ENCODE measurements at places on chromosomes 7 and 10. TPM values are rescaled to one million over a fixed set of nuclear protein-coding genes. Genes with fewer than 3 reads are reported as not detected.

Gene HOXA7
- 4.8 TPM for polyA plus RNA-seq

Gene EPDR1
- 109 TPM for polyA plus RNA-seq

Gene ITIH2
- polyA plus RNA-seq, result 0.31 TPM

Gene WBP1L
- 20.7 TPM for polyA plus RNA-seq

Gene NEUROD6
- polyA plus RNA-seq, result not detected

Gene CYP3A5
- polyA plus RNA-seq, result 2.3 TPM

- DNase-seq, result no peak
These were observed 291.5 kb upstream of the ZNF32 start for GRCh38 chr10:43939939-43940820.

- peak; percentile 20 for DNase-seq
These were observed 214.4 kb upstream of the GPR26 start for GRCh38 chr10:123451618-123452245.

DNA sequence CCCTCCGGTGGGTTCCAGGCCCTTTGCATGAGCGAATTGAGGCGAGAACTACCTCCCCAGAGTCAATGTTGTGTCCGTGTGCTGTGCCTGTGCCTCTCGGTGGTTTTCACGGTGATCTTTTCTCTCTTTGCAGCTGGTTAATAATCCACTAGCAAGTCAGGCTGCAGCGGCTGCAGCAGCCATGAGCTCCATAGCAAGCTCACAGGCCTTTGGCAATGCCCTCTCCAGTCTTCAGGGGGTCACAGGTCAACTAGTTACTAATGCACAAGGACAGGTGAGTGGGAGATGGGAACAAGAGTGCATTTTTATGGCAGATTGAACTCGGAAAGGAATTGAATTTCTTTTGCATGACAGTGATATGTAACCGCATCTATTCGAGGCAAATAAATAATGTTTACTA, 159.7 kb upstream of the YAE1 start:
- no peak for DNase-seq

DNA sequence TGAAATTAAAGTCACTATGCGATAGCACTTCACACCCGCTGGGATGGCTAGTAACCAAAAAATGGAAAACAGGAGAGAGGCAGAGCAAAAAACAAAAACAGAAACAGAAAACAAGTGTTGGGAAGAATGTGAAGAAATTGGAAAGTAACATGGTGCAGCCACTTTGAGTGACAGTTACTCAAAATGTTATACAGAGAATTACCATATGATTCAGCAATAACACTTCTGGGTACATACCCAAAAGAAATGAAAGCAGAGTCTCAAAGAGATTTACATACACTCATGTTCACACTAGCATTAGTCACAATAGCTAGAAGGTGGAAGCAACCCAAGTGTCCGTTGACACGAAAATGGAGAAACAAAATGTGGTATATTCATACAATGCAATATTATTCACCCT, 88.6 kb upstream of the KCNIP2 start:
- no peak for DNase-seq

DNA sequence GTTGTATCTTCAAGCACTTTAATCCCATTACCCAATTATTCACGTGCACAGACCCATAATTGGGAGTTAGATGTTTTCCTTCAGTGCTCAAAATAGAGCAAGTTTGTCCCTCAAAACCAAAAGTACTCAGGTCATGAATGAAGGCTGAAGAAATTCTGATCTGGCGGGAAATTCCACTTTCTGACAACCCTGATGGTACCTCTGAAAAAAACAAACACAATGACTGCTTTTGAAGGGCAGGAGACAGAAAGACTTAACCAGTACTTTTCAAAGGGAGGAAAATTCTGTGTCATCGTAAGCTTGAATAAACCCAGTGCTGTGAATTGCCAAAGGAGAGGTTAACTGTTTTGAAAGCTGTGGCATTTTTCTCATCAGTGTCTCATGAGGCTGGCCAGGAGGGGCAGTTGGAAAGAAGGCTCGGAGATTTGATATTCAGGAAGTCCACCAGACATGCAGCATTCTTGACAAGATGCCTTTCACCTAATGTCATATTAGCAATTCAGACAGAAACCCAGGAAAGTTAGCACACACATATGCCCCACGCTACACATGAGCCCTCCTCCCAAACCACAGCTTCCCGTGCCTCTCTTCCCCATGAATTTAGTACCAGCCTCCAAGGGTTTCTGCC, 347.0 kb downstream of the KCNMA1 start:
- DNase-seq, result peak; percentile 25

GRCh38 chr7:119270045-119270464, 1002.9 kb upstream of the KCND2 start:
- DNase-seq, result peak; percentile 71

DNA sequence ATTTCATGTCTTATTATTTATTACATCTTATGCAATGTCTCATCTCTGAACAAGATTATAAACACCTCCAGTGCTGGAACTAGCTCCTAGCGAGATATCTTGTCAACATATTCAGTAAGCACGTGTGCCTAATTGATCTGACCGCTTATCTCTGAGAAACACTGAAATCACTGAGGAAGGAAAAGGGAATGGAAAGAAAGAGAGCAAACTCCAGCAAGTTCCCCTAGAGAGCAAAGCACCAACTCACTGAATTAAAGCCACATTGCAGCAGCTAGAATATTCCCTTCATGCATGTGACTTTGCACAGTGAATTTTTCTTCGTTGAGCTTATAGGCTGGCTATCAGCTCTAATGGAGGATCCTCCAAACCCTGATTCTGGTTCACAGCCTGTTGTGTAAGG, 177.1 kb upstream of the FRMD4A start:
- DNase-seq, result no peak

Gene BLNK
- polyA plus RNA-seq, result not detected

Gene CPSF4
- polyA plus RNA-seq, result 39.1 TPM

GRCh38 chr10:77926566-77927401, at the start of gene DLG5:
Gene DLG5, minus strand, starts transcription at chr10:77926755. Its CDS starts 235 bp downstream, at chr10:77926520.
- peak; percentile 55 for DNase-seq

Gene LIPF
- polyA plus RNA-seq, result not detected

Gene UFSP1
- polyA plus RNA-seq, result 7.1 TPM

GRCh38 chr10:73843261-73843660, 31.1 kb downstream of the CAMK2G start:
- DNase-seq, result no peak

- no peak for DNase-seq
These were observed 1.7 kb upstream of the CCM2 start for GRCh38 chr7:44998153-44998871.

DNA sequence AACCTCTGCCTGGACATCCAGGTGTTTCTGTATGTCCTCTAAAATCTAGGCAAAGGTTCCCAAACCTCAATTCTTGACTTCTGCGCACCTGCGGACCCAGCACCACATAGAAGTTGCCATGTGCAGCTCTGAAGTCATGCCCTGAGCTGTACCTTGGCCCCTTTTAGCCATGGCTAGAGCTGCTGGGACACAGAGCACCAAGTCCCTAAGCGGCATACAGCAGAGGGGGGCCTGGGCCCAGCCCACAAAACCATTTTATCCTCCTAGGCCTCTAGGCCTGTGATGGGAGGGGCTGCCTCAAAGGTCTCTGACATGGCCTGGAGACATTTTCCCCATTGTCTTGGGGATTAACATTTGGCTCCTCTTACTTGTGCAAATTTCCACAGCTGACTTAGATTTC, 14.6 kb downstream of the TMEM243 start:
- DNase-seq, result peak; percentile 11

GRCh38 chr10:116053910-116054309, 219.1 kb downstream of the GFRA1 start:
- no peak for DNase-seq

Gene UNCX
- polyA plus RNA-seq, result not detected

Gene PPP3CB
- 22.2 TPM for polyA plus RNA-seq

GRCh38 chr7:30556840-30557239, 37.8 kb upstream of the GARS1 start:
- DNase-seq, result no peak

GRCh38 chr10:78742730-78743615, 325.8 kb upstream of the ZMIZ1 start:
- no peak for DNase-seq

DNA sequence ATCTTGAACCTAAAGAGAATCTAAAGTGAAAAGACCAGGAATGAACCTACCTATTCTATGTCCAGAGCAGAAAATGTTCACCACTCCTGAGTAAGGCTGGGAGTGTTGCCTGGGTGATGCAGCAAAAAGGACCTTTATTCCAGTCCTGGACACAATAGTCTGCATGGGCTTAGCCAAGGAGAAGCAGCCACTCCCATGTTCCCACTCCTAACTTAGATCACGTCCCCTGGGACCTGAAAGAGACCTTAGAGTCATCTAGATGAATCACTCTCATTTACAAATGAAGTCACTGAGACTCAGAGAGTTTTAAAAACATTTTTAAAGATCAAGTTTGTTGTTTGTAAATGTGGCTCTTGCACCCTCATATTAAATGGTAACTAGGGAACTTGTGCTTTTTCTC, 763.4 kb downstream of the KCNMA1 start:
- DNase-seq, result no peak

- DNase-seq, result no peak
These were observed 102.0 kb upstream of the DKK1 start for GRCh38 chr10:52212062-52212461.

- DNase-seq, result no peak
These were observed 8.5 kb upstream of the SFR1 start for GRCh38 chr10:104113376-104113956.

GRCh38 chr10:69612760-69613159, 17.3 kb upstream of the FAM241B start:
- DNase-seq, result no peak

Gene STEAP2
- polyA plus RNA-seq, result 6.4 TPM

- no peak for DNase-seq
These were observed 65.2 kb downstream of the LYZL1 start for GRCh38 chr10:29353887-29354561.

GRCh38 chr10:78307576-78307975, 273.9 kb downstream of the RPS24 start:
- DNase-seq, result no peak

Gene TMEM225B
- 0.59 TPM for polyA plus RNA-seq

GRCh38 chr10:56095506-56096225, 265.4 kb downstream of the ZWINT start:
- DNase-seq, result no peak

Gene PRSS1
- not detected for polyA plus RNA-seq

GRCh38 chr7:148264933-148265557, 325.5 kb upstream of the C7orf33 start:
- DNase-seq, result peak; percentile 43

- DNase-seq, result no peak
These were observed 69.4 kb downstream of the ARMH3 start for GRCh38 chr10:101986624-101986971.

- no peak for DNase-seq
These were observed 133.1 kb upstream of the EEPD1 start for GRCh38 chr7:36019980-36020379.

Gene PIK3AP1
- 1.9 TPM for polyA plus RNA-seq

DNA sequence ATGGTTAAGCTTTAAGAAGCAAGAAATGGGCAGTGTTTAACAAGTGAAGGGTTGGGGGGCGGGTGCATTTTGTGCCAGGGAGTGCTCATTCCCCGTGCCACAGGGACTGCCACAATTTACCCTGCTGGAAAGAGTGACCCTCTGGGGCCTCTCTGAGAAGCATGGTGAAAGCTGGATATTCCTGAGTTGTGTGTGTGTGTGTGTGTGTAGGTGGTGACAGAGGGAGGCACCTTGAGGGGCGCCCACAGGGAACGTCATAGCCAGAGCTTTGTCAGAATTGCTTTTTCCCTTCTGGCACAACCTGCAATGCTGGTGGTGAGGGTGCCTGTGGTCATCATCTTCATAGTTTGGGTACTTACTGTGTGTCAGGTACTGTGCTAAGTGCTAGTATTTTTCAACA, 2.5 kb upstream of the WDR86 start:
- no peak for DNase-seq

GRCh38 chr7:107446531-107446930, 23.3 kb upstream of the GPR22 start:
- no peak for DNase-seq

All from A549 (cell line).